Urothelium cell line (cell line): ENCODE measurements at places on chromosomes 6 and 20.

GRCh38 chr6:142413111-142413510 lies 111.3 kb downstream of the ADGRG6 start:
- DNase-seq, result no peak

DNA sequence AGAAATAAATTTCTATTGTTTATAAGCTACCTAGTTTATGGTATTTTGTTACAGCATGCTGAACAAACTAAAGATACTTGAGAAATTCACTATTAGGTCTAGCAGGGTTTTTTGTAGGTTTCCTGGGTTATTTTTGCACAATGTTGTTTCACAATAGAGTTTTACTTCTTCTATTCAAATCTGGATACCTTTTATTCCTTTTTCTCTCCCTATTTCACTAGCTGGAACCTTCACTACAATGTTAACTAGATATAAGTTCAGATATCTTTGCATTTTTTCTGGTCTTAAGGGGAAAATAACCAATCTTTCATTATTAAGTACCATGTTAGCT lies 237.7 kb upstream of the CITED2 start:
- no peak for DNase-seq

DNA sequence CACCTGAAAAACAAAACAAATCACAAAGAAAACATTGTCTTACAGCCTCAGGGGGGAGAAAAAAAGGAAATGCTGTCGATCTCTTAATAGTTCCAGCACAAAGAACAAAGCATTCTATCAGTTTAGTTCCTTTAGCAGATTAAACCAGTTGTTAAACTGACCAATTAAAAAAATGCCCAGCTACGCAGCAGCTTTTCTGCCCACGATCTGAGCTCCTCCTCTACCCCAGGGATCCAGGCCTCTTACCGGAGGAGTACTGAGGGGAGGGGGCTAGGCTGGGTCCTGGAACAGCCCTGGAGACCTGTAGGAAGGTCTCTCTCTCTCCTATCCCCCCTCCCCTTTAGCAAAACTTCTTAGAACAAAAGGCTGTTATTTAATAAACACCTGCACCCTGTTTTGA lies 13.4 kb downstream of the PTK7 start:
- no peak for DNase-seq

DNA sequence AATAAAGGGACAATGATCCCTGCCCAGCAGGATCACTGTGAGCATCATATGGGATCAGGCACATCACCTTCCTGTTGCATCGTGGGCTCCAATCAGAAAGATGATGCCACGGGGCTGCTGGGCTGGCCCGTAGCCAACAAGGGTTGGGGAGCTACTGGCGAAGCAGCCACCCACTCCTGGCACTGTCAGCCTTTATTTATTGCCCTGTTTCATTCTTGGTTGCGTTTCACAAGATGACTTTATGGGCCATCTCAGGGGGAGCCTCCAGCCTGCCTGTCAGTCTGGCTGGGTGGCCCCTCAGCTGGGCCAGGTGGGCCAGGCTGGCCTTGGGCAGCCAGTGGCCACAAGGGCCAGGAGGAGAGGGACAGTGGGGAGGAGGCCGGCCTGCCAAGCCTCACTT lies 17.3 kb downstream of the VSTM2L start:
- no peak for DNase-seq

GRCh38 chr6:169271158-169271876 lies 17.7 kb upstream of the THBS2 start:
- DNase-seq, result no peak

- no peak for DNase-seq
These were observed 23.6 kb downstream of the GJA10 start for GRCh38 chr6:89917801-89918366.

DNA sequence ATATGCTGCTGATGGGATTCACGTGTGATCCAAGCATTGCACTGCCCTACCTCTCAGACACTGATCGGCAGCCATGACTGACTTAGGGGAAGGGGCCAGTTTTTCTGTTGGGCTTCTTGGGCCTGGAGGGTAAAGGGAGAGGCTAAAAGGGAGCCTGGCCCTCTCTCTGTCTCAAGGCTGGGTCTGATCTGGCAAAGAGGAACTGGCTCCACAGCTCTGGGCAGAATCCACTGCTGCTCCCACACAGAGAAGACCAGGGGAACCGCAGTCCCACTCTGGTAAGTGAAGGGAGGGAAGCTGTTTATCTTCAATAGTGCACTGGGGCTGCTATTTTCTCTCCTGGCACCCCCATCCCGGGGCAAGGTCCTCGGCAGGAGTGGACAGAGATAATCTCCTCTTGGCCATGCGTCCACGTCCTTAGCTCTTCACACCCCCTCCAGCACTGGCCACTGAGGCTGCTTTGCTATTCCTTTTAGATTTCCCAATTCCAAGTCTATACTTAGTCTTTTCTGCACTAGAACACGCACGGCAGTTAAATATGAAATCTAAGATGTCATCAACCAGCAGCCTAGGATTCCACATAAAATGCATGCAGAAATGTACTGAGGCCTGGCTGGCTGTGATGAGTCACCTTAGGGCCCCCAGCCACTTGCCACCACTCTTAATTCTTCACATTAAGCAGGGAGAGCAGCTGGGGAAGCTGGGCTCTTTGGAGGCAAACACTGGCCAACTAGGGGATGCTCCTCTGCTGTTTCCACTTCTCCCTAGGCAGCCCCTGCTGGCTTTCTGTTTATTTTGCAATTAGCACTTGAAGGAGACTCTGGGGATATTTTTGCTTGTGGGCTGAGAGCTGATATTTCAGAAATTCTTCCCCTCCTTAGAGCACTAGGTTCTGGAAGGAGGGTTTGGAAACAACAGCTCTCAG lies 87.8 kb upstream of the ARMC2 start:
- no peak for DNase-seq

DNA sequence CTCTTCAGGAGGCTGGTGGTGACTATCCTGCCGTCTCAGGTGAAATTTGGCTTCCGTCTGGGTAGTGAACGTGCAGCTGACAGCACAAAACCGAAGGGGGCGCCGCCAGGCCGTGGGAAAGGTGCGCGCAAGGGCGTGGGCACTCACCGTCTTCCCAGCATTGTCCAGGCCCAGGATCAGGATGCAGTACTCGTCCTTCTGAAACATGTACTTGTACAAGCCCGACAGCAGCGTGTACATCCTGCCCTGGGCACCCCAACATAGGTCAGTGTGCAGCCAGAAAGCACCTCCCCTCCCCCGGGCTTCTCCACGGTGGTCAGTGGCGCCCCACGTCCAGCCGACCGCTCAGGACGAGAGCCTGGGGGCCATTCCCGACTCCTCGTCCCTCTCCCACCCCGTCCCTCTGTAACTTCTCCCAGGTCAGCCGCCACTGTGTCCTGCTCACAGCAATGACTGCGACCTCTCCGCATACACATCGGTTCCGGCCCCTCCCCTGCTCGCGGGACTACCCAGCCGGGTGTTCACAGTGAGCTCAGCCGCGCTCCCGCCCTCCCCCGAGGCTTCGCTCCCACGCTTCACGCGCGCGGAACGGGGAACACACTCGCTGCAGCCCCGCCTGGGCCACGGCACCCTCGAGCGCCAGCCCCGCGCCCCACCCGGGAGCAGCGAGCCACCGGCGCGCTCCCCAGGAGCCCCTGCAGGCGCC lies 771 bp downstream of the ARFRP1 start:
- peak; percentile 21 for DNase-seq

- no peak for DNase-seq
These were observed 112.0 kb downstream of the FYN start for GRCh38 chr6:111761212-111761611.

GRCh38 chr6:38567436-38567835 lies 72.3 kb downstream of the BTBD9 start:
- peak; percentile 44 for DNase-seq

DNA sequence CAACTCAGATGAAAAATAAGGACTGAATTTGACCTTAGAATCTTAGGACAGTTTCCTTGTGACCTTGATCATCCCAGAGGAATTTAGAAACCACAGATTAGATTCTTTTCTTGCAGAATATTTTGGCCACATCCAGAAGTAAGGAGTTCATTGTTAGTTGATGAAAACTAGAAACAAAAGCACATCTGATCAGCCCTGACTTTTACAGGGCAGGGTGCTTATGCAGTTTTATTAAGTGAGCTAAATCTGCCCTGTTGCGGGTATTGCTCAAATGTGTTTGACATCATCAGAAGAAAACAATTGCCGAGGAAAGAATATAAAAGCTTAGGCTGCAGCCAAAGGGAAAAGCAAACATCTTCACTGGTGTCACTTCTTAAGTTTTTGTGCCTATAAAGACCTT lies 100.8 kb downstream of the MTFR2 start:
- no peak for DNase-seq

DNA sequence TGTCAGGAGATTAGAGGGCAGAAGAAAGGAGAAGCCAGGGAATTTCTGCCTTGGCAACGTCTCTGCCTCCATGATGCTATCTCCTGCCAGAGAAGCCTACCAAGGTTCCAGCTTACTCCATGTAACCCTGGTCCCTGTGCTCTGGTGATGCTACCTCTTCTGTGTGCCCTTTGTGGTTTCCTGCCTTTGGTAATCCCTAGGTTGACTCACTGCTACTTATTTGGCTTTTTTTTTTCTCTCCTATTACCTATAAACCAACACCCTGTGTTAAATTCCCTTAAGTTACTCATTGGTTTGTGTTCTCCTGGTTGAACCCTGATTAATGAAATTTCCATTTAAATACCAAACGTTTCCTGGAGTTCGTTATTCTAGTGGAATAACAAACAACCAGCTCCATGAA lies 527.8 kb upstream of the FLRT3 start:
- peak; percentile 25 for DNase-seq

DNA sequence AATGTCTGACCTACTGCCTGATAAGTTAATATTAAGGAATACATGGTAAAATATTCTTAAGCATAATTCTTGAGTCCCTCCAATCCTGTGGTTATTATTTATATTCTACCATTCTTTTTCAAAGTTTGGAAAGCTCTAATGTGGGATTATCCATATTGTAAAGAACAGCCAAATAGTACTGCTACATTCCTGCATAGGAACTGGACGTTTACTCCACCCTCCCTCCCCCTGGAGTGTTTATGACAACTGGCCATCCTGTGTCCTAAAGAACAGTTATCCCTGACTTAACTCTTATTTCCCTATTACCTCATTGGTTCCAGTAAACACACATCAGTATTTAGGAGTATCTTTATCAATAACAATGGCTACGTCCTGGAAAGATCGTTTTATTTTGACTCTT lies 308.7 kb upstream of the TFAP2D start:
- no peak for DNase-seq

DNA sequence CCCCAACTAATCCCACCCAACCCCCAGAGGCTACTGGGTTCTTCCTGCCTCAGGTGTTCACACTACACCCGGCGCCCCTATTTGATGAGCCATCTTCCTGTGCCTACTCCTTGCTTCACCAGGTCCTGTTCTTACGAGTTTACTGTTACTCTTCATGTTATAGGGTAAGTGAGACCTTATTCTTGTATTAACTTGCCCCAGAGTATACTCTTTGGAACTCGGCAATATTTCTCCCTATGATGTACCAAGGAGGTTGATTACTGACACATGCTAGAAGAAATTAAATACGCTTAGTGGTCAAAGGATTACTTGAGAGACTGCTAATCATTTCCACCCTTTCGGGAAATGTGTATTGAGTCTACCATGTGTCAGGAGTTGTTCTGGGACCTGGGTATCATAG lies 8.9 kb downstream of the RING1 start:
- no peak for DNase-seq

- no peak for DNase-seq
These were observed 89.9 kb downstream of the CDS2 start for GRCh38 chr20:5216663-5217062.

GRCh38 chr6:40169878-40170277 lies 235.6 kb upstream of the MOCS1 start:
- DNase-seq, result no peak

DNA sequence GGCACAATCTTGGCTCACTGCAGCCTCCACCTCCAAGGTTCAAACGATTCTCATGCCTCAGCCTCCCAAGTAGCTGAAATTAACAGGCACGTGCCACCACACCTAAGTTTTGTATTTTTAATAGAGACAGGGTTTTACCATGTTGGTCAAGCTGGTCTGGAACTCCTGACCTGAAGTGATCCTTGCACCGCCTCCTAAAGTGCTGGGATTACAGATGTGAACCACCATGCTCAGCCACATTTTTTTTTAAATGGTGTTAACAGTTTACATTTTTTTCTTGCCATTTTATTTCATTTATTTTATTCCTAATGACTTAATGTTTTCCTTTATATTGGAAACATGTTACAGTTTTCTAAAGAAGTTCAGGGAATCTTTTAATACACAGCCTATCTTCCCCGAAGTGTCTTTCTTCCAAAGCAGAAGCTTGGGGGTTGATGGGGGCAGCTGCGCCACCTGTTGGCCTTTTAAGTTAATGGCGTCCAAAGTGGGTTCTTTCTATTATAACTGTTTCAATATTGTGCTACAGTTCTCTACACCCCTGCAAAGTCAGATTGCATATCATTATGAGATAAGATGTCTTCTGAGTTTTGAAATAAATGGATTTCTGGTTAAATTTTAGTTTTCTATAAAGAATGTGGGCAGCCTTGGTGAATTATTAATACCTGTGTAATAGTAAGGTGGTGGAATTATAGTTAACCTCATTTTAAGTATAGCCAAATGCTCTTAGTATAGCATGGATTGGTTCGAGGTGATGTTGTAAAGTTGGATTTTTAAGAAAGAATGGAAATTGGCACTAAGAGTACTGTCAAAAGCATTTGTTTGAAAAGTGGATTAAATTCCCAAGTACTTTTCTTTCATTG lies 42.0 kb upstream of the PLCG1 start:
- DNase-seq, result peak; percentile 67

GRCh38 chr6:89411145-89412070 lies 665 bp downstream of the RRAGD start:
- DNase-seq, result peak; percentile 55

DNA sequence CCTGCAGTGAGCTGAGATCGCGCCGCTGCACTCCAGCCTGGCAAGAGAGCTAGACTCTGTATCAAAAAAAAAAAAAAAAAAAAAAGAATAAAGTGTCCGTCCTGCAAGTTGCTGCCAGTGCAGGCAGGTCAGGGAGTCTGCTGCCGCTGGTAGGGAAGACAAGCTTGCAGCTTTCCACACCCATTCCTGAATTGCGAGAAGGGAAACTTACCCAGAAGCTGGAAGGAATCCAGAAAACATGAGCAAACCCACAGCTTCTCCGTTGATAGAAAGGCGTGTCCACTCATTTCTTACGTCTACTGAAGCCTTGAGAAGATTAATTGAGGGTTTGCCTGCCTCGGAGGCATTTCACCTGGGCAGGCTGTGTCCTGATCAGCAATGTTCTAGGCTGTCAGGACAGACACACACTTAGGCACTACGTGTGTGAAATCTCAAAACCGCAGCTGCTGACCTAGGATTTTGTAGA lies 61.6 kb upstream of the DSP start:
- DNase-seq, result peak; percentile 66
